Stimulated activated CD4-positive, alpha-beta T cell treated with anti-CD3 and anti-CD28 coated beads, Interleukin-1b, Interleukin-23, amount 100 ng/mL, for 1 hour (primary cell): ENCODE measurements at places on chromosomes 2 and 18.

DNA sequence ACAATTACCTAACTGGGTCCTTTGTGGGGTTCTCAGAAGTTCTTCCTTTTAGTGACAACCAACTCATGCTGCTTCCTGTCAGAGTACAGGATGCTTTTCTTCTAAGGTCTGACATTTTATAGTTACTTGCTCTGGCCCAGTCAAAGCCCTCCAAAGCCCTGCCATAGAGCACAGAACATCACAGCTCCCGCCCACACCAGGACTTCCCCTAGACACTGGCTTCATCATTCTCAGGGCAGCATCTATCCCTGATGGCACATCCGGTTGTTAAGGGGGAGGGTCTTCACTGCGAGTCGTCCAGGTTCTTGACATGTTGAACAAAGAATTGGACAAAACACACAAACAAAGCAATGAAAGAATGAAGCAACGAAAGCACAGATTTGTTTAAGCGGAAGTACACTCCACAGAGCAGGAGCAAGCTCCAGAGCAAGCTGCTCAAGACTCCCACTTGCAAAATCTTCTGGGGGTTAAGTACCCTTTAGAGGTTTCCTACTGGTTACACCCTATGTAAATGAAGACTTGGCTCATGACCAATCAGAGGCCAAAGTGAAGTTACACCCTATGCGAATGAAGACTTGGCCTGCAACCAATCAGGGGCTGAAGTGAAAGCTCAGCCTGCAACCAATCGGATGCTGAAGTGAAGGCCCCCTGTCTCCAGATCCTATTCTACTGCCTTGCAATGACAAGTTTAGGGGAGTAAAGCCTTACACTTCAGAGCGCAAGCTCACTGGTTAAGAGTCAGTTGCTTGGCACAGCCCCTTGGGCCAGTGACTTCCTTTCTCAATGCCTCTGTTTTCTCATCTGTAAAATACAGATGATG, 79.0 kb downstream of the HDAC4 start:
- DNase-seq = no peak

DNA sequence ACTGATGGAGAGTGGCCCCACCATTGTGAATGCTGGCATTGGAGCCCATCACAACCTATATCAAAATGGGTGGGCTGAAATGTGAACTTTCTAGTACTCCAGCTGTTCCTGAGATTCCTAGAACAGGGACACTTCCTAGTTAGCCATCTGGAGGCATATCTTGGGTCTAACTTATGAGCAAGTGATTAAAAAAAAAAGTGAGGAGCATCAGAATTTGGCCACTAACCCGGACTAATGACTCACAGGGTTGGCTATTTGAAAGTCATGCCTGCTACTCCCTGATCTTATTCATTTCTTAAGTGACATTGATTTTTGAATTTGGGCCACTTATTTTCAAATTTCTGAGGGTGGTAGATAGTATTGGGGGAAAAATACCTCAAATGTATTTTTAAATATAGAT, 216.6 kb downstream of the HRH4 start:
- no peak for DNase-seq

DNA sequence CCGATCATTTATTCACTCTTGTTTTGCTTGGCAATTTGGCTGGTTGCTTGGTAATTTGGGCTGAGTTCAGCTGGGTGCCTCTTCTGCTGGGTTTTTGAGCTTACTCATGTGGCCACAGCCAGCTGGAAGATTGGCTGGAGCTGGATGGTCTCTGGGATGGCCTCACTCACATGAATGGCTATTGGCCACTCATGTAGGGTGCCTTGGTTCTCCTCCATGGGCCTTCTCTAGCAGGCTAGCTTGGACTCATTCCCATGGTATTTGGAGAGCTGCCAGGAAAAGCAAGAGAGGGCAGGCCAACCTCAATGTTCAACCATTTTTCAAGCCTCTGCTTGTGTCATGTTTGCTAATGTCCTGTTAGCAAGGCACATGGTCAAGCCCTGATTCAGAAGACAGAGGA, 16.9 kb downstream of the ZAP70 start:
- no peak for DNase-seq

GRCh38 chr2:151682459-151683003, 51.7 kb downstream of the NEB start:
- DNase-seq = no peak

DNA sequence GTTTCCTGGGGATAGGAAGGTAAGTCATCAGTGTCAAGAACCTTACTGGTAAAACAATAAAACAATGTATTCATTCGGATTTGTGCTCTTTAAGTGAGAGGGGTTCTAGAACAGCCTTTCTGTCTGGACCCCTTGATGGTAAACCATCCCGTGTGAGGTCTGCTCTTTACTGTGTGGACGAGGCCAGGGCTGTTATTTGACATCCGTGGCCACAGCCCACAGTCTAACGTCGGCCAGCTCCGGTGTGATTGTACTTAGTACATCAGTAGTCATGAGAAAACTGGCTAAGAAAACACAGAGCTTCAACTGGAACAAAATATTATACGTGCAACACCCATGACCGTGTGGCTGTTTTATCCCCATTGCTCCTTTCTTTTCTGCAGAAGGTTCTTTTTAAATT, 62.0 kb downstream of the SLC35F5 start:
- no peak for DNase-seq

DNA sequence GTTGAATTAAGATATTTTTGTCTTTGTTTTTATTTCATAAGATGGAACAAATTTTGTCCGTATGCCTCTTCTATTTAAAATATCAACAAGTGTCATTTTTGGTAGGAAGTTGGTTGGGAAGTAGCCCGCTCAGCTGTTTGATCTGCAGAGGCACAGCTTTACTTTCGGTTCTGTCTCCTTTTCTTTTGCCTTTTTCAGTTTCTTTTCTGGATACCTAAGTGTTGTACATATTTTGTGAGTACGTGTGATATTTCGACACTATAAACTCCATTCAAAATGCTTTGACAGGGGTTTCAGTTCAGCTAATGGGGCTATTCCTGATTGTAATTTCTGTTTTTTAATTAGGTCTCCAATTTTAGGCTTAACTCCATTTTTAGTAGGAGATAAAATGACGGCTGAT, 1785.0 kb upstream of the LRRTM1 start:
- no peak for DNase-seq

GRCh38 chr2:139374296-139374850, 594.2 kb upstream of the NXPH2 start:
- DNase-seq = no peak
